ENCODE measurements at places on chromosomes 7 and 10.

DNA sequence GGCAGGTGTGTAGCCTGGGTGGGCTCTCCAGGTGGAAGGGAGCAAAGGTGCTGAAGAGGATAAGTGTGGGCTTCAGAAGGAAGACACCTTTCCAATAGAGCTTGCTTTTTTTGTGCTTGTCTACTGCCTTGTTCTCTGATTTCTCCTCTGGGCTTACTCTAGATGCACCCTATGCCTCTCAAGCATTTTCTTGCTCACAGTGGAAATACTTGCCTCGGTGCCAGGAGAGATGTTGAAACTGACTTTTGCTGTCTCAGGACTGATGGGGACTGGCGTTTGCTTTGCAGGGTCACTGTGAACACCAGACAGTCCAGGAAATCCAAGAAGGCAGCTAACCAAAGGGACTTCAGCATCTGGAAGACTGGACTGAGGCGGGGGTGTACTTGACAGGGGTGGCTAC is 187.9 kb downstream of the SNX10 start:
- DNase-seq = no peak

- peak; percentile 96 for DNase-seq
Observed at GRCh38 chr10:44696496-44696895, 214.6 kb upstream of the TMEM72 start.

- peak; percentile 80 for DNase-seq
Observed at GRCh38 chr7:112986256-112987031, 100.2 kb downstream of the GPR85 start.

- no peak for DNase-seq
Observed at GRCh38 chr7:115559877-115560276, 470.7 kb downstream of the TFEC start.

- DNase-seq = peak; percentile 83
Observed at GRCh38 chr7:42161719-42162118, 75.3 kb downstream of the GLI3 start.

GRCh38 chr7:47472444-47473157 is 109.3 kb downstream of the TNS3 start:
- DNase-seq = no peak

DNA sequence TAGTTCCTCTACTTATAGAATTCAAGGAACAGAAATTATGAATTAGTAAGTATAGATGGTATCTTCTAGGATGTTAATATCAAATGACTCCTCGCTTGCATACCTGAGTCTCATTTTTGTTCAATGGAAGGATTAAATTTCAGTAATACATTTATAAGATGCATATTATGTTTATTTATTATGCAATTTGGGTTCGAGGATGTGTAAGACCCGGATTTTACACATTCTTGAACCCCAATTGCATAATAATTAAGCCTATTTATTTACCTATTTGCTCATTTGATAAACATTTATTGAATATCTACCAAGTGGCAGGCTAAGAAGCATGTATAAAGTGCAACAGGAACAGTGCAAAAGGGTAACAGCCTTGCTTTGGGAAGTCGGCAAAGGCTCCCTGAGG is 52.6 kb downstream of the ICA1 start:
- DNase-seq = no peak

GRCh38 chr7:102138676-102139075 is 148.0 kb upstream of the SH2B2 start:
- no peak for DNase-seq

DNA sequence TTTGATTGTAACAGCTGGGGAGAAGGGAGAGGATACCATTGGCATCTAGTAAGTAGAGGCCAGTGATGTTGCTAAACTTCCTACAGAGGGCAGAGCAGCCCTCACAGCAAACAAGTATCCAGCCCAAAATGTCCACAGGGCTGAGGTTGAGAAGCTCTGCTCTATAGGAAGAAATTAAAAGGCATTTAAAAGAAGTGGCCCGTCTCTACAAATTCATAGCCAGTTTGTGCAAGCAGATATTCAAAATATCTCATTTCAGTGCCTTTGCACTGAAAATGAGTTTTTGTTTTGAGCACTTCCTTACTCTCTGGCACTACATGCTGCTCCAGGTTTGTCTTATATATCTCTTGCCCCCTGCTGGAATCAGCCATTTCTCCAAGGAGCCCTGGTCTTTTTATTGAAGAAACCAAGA is 330.0 kb downstream of the BBS9 start:
- peak; percentile 56 for DNase-seq

DNA sequence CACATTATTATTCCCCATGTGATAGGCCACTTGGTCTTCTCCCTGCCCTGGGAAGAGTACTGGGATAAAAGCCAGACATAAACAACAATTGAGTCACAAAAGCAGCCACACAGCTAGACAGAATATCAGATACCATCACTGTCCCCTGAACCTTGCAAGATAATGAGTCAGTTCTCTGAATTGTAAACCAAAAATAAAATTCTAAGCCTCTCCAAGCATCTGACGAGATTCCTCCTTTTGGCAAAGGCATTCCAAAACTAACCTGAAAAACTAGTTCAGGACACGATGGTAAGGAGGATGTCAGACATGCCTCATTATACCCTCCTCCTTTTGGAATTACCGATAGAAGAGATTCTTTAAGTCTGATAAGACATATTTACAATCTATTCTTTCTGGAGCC is 450.7 kb downstream of the HTR7 start:
- DNase-seq = peak; percentile 64

GRCh38 chr7:63038987-63039386 is 959.7 kb upstream of the ZNF722 start:
- DNase-seq = no peak
